ENCODE measurements at places on chromosomes 7 and 10.

GRCh38 chr10:104614245-104614831 lies 26.8 kb upstream of the SORCS3 start:
- DNase-seq, result no peak

DNA sequence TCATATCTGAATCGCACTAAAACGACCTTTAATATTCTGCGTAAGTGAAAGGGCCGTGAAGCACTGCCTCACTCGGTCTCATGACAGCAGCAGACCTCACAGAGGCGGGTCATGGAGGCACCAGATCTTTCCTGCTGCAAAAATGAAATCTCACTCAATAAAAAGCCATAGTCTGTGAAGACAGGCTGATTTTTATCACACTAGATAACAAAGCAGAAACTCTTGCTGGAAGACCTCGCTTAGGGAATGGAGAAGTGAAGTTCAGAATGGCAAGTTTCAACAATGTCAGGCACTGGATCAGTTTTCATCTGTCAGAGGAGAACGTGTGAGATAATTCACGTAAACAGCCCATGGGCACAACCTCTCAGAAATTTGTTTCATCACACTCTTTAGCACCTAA lies 8.0 kb downstream of the SEPHS1 start:
- no peak for DNase-seq

DNA sequence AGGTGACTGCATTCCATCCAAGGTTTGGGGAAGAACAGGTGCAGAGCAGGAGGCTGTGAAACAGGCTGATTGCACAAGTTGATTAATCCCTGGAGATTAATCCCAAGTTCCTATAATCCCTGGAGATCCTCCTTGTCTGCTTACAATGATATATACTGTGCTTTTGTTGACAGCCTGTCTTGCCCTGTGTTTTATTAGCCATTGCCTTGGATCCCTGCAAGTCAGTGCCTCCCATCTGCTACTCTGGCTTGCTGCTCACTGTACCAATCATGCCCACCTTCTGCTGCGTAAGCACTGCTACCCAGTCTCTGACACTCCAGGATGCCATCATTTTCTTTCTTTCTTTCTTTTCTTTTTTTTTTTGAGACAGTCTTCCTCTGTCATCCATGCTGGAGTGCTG lies 65.4 kb downstream of the ANKRD61 start:
- no peak for DNase-seq

GRCh38 chr7:130356876-130357611 lies 12.4 kb downstream of the CPA5 start:
- no peak for DNase-seq
